ENCODE measurements at places on chromosomes 1 and 21.

DNA sequence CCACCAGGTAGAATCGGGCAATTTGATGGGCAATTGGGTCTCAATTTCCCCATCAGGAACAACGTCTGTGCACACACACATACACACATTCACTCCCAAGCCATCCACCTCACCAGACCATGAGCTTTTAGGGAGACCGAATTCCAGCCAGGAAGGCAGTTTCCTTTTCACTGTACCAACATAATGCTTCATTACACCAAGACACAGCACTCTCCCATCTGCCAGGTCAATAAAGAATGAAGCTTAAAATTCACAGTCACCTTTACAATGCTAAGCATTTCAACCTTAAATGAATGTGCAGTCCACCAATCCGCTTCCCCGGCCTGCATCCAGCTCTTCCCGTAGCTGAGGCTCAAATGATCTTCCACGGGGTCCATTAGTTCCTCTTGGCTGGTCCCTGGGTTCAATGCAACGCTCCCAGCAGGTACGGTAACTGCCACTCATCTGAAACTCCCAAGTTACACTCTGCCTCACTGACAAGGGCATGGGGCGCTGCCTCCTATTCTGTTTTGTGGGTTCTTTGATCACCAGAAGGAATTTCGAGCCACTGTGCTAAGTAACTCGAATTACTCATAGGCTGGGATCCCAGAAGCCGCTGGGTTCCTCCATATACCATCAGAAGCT is 105.0 kb downstream of the SIM2 start:
- no peak for DNase-seq

DNA sequence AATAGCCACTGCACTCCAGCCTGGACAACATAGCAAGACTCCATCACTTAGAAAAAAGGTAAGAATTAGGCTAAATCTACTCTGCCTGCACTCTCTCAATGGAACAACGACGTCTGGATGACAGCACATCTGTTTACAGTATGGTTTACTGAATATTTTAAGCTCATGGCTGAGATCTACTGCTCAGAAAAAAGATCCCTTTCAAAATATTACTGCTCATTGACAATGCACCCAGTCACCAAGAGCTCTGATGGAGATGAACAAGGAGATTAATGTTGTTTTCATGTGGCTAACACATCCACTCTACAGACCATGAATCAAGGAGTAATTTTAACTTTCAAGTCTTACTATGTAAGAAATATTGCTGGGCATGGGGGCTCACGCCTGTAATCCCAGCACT is 58.0 kb downstream of the SLC27A3 start:
- no peak for DNase-seq

DNA sequence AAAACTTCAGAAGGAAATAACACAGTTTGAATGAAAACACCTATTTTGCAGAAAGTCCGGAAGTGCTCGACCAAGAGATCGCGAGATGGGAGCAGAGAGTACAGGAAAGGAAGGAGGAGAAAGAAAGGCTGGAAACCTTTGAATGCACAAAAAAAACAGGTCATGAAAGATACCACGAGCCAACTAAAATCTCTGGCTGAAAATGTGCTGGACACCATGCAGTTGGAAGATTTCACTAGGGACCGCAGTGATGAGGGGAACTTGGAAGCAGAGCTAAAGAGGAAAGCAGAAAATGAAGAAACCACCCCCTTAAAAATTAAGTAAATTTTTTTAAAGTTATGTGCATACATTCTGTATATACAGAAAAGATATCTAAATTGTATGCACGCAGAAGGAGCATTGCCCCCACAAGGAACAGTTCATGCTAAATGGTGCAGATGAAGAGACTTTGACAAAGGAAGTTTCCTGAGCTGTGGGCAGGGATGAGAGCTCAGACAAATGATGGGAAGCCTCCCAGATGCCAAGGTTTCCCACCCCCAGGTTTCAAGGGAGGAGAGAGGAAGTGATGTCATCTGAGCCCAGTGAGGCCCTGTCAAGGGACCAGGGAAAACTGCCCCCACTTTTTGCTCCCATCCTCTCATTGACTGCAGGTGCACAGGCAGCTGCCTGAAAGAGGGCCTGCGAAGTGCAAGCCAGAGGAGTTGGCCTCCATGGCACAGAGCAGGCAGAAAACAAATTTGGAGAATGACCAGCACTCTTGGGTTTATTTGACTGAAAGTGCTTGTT is 52.5 kb downstream of the ETS2 start:
- no peak for DNase-seq

GRCh38 chr1:228144993-228145343 is 4.8 kb upstream of the GJC2 start:
- no peak for DNase-seq

- no peak for DNase-seq
These were observed 174.9 kb downstream of the DPYD start for GRCh38 chr1:97745912-97746311.

DNA sequence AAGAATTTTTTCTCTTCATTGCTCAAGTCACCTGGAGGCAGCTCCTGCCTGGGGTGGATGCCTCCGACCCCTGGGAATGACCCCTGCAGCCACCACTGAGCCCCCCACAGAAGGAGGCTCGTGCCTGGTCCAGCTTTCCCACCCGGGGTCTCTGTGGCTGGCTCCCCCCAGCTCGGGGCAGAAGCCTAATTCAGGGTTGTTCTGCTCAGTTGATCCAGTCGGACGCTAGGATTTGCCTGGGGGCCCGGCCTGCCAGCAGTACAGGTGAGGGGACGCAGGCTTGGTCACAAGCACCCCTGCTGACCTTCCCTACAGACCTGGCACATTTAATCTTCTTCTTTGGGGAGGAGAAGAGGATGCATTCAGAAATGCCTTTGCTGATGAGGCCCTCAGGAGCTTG is 53.6 kb upstream of the POFUT2 start:
- no peak for DNase-seq

GRCh38 chr1:4090556-4090955 is 190.5 kb upstream of the C1orf174 start:
- no peak for DNase-seq

DNA sequence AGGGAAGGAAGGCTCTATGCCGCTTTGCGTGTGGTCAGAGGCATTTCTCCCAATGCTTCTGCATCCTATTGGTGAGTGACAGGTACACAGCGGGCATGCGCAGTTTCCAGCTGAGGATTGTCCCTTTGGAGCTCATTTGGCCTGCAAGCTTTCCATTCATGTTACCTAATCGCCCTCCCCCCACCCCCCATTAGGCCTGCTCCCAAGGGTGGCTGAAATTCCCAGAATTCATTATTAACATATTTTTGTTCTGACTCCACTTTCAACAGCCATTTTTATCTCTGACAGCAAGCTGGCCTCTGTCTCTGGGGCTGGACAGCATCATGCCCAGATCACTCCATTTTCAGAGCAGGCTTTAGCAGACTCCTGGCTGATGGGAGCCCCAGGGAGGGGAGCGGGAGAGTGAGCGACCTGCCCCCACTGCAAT is 25.6 kb downstream of the MIS18A start:
- DNase-seq: no peak

GRCh38 chr1:10759413-10760200 is 36.8 kb downstream of the CASZ1 start:
- DNase-seq: no peak

- no peak for DNase-seq
These were observed 36.6 kb upstream of the PIGC start for GRCh38 chr1:172480431-172480830.

DNA sequence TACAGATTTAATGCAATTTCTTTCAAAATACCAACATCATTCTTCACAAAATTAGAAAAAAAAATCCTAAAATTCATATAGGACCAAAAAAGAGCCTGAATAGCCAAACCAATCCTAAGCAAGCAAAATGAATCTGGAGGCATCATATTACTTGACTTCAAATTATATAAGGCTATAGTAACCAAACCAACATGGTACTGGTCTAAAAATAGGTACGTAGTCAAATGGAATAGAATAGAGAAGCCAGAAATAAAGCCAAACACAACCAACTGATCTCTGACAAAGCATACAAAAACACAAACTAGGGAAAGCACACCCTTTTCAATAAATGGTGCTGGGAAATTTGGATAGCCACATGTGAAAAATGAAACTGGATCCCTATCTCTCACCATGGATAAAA is 112.3 kb upstream of the TSPAN2 start:
- no peak for DNase-seq

DNA sequence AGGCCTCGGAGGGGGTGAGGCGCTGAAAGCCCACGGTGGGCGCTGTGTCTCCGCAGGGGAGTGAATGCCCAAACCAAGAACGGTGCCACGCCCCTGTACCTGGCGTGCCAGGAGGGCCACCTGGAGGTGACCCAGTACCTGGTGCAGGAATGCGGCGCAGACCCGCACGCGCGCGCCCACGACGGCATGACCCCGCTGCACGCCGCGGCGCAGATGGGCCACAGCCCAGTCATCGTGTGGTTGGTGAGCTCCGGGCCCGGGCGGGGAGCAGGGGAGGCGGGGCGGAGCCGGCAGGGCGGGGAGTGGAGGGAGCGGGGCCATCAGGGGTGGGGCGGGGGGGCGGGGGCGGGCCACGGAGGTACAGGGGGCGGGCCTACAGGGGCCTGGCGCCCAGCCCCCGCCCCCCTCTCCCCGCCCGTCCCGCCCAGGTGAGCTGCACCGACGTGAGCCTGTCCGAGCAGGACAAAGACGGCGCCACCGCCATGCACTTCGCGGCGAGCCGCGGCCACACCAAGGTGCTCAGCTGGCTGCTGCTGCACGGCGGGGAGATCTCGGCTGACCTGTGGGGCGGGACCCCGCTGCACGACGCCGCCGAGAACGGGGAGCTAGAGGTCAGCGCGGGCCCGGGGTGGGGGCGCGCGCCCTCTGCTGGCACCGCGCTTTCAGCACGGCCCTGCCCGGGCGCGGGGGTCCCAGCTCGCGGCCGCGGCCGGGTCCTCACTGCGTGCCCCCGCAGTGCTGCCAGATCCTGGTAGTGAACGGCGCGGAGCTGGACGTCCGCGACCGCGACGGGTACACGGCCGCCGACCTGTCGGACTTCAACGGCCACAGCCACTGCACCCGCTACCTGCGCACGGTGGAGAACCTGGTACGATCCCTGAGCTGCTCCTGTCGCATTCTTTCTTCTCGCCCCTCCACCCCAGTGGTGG is 15.9 kb downstream of the ESPN start:
- DNase-seq: no peak

DNA sequence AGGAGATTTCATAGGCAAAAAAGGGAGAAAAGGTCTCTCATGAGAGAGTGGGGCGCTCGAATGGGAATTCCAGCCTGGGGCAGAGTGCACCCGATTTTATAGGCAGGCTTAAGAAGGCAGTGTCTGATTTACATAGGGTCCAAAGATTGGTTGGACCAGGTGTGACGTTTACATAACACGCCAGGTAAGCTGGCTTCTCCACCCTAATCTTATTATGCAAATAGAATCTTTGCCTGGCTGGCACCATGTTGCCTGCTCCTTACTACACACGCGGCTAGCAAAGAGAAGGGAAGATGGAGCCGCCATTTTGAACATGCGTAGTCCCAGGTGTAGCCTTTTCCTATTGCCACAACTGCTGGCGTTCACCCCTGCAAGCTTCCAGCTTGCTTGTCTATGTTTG is 103.7 kb downstream of the SLC16A1 start:
- DNase-seq: no peak

- DNase-seq: no peak
These were observed 55.2 kb downstream of the SDC3 start for GRCh38 chr1:30853350-30853749.

DNA sequence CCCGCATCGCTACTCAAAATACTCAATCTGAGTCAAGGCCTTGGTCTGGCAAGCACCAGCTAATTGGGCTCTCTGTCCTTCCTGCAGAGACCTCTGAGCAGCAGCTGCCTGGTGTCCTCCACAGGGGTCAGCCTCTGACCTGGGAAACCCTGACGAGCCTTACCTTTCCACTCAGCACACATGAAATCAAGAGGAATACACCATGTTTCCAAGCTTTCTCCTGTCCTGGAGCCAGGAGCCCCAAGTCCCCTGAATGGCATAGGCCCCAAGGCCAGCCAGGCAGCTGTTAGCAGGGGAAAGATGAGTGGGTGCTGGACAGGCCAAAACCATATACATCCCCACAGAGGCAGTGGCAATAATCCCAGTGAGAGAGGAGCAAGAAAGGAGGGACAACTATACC is 27.2 kb upstream of the TSPEAR start:
- DNase-seq: no peak

- no peak for DNase-seq
These were observed 144.4 kb downstream of the PTBP2 start for GRCh38 chr1:96865731-96866685.

DNA sequence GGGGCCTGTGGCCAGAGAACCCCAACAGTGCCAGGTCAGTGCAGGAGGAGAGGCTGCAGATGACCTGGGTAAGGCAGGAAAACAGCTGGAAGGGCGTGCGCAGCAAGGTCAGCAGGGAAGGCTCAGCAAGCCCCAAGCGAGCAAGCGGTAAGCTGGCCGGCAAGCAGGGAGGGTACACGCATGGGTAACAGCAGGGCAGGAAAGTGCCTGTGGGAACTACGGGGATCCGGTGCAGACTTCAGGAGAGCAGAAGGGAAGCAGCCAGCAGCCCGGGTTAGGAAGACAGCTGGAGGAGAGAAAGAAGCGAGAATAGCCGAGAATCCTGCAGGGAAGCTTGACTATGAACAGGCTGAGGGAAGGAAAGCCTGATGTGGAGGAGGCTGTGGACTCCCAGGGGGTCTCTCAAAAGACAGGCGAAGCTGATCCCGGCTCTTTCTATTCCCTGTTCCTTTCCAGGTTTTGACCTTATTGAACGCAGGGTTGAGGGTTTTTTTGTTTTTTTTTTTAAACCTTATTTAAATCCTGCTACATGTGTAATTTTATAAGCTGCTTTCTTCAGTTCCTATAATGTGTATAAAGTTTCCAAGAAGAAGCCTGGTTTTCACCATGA is 20.9 kb downstream of the UMODL1 start:
- no peak for DNase-seq

DNA sequence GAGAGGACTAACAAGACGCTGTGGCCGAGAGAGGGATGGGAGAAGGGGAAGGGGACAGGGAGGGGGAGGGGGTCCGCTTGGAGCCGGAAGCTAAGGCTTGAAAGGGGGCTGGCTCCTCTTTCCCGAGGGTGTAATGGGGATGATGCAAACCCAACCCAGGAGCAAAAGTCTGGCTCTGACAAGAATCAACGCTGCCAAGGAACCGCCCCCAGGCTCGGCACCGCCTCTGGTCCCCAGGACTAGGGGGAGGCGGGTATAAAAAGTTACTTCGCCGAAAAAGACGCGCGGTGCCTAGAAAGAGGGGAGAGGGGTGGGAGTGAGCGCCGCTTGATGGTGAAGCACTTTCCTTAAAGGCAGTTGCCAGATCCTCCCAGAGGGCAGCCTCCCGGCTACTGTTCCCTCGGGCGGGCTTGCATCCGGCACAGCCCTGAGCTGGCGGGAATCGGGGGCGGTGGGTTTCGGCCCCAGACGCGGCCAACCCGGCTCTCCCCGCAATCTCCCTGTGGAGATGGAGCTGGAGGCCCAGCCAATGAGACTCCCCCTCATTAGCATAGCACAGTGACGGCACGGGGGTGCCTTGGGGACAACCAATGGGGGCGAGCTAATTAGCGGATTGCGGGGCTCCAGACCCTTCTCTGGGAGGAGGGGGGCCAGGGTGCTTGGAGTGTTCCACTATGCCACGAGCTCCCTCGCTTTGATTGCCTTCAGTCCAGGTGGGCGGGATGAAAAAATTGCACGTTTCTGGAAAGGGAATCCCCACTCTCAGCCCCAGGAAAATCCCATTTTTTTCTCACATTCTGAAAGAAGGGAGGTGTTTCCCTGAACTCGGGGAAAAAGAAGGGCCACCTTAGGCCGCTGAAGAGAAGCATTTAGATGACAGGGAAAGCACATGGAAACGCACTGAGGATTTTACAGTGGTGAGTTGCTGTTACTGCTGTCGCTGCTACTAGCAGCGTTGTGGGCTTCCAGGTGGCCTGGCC is at the start of gene KCNT2:
TSS of gene KCNT2 (minus strand) at position 51 of the 980 bp plus-strand sequence. CDS start 131 bp downstream, outside the sequence.
- no peak for DNase-seq

Measured in CD14-positive monocyte (primary cell).